ENCODE measurements at places on chromosomes 4 and X.

DNA sequence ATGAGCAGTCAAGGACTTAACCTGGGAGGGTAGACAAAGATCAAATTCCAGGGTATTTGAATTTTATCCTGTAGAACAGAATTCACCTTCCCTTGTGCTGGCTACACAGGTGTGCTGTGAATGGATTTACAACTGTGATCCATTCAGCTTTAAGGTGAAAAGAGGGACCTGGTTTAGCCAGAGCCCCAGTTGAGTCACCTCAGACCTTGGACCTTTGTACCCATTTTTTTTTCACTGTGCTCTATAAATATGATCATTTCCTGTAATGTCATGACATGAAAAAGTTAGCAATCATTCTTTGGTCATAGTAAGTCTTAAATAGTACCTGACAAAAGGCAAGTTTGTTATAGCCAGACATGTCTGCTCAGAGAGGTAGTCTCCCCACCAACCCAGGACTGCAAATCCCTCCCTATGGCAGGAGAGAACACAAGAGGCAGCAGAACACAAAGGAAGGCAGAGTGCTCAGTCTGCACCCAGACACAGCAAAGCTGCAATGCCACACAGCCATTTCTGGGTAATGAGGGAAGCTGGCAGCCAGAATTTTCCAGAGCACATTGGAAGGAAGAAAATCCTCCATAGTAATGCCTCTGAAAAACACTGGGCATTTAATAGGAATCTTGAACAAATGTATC lies 77.9 kb downstream of the CXXC4 start:
- DNase-seq: no peak

- no peak for DNase-seq
Observed at GRCh38 chrX:30217465-30217864, 2.1 kb downstream of the MAGEB2 start.

- DNase-seq: no peak
Observed at GRCh38 chr4:74754218-74754617, 40.1 kb downstream of the BTC start.

DNA sequence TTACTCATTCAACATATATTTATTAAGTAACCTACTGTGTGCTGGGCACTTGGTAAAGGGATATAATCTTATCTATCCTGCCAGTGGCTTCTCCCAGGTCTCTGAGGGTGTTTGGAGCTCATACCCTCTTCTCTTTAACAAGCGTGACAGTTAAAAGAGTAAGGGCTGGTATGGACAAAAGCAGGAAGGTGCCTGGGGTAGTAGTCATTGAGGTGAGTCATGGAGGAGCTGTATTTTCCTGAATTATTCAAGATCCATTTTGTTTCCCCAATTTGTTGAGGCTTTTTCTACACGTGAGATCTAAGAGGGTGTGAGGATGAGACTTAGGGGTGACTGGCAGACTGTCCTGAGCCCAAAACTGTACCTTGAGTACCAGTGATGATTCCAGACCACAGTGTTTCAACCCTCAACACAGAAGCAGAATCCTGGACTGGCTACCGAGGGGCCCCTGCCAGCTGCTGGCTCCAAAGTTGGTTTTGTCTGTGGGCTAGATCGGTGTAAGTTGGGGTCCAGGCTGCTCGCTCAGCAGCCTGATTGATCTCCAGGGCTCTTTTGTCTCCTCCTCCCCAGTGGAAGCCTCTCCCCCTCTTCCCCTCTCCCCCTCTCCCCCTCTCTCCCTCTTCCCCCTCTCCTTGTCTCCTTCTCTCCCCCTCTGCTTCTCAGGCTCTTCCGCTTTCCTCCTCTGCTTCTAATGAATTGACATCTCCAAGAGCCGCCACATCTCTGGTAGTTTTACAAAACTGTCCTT lies at the start of gene DRP2:
Gene DRP2, plus strand, starts transcription at position 671 of the 748 bp plus-strand sequence. CDS start 11,862 bp downstream, outside the sequence.
- no peak for DNase-seq

DNA sequence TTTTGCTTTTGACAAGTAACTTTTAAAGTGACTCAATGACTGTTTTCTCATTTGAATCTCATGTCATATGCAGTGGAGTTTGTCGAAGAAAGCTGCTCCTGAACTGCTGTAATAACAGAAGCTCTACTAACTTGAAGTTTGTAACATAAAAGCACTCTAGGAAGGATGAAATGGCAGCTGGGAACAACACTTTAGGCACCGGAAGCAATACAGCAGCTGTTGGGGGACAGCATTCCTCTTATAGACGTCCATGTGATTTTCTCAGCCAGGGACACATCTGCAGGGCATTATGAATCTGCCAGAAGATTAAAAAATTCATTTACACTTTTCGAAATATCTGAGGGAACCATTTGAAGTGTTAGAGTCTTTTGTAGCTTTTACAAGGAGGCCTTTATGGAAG lies 1035.8 kb downstream of the ADGRL3 start:
- no peak for DNase-seq

DNA sequence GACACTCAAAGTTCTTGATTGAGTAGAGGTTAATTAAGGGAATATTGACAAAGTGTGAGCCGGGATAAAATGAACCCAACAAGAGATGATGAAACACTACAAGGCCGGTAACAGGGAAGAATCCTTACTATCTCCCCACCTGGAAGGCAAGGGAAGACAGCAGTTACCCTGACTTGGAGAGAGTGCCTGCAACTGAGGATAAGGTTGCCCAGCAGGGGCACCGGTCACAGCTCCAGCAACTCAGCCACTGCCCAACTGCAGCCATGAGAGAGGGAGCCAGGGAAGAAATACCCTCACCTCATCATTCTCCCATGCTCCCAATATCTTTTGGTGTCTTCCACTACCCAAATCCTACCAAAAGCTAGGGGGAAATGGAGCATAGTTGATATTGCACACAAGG lies 212.7 kb downstream of the KCTD8 start:
- DNase-seq: no peak

DNA sequence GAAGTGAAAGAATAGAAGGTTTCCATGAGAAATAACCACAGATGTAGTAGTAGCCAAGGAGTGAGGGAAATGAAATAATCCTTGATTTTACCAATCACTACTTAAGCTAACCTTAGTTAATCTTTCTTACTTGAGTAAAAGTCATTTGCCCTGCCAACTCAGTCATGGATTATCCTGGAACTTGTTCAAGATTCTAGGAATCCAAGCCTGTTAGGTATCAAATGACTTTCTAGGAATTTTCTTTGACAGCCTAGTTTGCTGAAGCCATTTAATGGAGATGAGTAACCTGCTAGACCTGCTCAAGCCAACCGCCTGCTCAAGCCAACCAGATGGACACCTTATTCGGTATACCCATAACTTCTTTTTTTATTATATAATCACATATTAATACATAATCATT lies 180.5 kb downstream of the KLHL13 start:
- DNase-seq: no peak

DNA sequence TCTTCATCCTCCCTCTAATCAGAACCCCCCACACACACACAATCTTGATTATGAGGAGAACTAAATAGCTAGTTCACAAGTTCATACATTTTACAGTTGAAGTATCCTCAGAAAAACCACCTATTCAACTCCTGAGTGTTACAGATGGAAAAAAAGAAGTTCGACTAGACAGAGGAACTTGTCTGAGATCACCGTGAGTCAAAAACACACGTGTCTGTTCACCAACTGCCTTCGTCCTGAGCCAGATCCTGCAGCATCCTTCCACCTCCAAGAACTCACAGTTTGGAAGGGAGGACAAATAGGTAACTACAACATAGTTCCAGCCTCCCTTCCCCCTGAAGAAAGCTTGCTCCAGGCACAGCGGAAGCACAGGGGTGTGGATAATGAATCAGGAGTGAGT lies 19.0 kb upstream of the IRAK1 start:
- DNase-seq: no peak

- no peak for DNase-seq
Observed at GRCh38 chr4:122583906-122584305, 37.0 kb downstream of the IL21 start.

DNA sequence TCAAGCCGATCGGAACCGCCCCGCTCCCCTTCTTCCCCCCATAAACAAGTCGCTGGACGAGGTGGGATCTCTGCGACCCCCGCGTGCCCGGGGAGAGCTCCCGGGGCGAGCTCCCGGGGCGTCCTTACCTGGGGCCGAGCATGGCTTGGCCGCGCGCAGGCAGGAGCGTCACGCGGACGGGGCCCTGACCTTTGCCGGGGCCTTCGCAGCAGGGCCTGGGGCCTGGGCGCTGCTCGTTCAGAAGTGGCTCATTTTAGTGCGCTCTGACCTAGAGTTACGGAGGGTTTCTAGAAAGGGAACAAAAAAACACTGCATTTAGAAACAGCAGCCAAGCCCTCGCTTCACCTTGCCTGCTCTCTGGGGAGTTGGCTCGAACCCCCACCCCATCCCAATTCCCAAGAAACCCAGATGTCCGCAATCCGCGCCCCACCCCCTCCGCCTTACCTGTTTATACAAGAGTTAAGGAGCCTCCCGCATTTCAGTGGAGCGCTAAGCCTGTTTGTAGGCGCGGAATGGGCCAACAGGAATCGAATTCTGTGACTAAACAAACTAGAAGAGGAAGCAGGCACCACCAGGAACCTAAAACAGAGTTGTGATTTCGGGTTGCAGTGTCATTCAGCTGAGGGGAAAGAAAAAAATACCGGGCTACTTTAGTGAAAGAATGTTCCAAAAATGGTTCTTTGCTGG lies 814 bp upstream of the RBM47 start:
- no peak for DNase-seq

GRCh38 chrX:147174591-147174990 lies 360.0 kb upstream of the CXorf51A start:
- no peak for DNase-seq

DNA sequence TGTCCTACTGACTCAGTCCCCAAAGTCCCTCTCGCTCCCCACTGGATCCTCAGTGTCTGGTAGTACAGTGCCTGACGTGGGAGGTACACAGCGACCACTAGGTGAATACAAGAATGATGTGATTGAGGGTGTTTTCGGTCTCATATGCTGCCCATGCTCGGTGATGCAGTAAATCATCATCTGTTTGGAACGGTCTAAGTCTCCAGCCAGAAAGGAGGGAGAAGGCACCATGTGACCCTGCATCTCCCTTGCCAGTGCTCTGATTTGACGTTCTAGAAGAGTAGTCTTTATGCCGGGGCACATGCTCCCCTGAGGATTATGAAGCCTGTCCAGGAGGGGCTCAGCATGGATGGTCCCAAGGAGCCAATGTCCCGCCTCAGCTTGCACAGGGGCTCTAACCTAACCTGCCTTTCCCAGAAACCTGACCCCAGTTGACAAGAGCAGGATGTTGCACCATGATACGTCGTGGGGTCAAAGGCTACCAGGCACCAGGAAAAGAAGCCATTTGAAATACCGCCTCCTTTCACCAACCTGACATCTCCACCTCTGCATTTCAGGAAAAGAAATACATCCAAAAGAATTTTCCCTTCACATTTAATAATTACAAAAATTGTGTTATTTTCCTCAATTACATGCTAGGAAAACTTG lies 13.8 kb upstream of the PLXNB3 start:
- DNase-seq: no peak

- no peak for DNase-seq
Observed at GRCh38 chrX:85988353-85988752, 59.0 kb downstream of the CHM start.

GRCh38 chr4:156971676-156972378 lies at the start of gene PDGFC:
TSS of gene PDGFC (minus strand) at chr4:156971799. CDS start at chr4:156970903, 896 bp downstream.
- peak; percentile 55 for DNase-seq

- DNase-seq: no peak
Observed at GRCh38 chr4:87811977-87812376, 12.6 kb downstream of the IBSP start.

GRCh38 chr4:25523405-25523804 lies 132.2 kb upstream of the SLC34A2 start:
- DNase-seq: no peak

GRCh38 chrX:108053218-108053617 lies 8.4 kb downstream of the VSIG1 start:
- DNase-seq: no peak

GRCh38 chrX:39670281-39670680 lies 427.5 kb downstream of the BCOR start:
- no peak for DNase-seq

GRCh38 chr4:144176476-144176875 lies 36.0 kb upstream of the GYPA start:
- no peak for DNase-seq

DNA sequence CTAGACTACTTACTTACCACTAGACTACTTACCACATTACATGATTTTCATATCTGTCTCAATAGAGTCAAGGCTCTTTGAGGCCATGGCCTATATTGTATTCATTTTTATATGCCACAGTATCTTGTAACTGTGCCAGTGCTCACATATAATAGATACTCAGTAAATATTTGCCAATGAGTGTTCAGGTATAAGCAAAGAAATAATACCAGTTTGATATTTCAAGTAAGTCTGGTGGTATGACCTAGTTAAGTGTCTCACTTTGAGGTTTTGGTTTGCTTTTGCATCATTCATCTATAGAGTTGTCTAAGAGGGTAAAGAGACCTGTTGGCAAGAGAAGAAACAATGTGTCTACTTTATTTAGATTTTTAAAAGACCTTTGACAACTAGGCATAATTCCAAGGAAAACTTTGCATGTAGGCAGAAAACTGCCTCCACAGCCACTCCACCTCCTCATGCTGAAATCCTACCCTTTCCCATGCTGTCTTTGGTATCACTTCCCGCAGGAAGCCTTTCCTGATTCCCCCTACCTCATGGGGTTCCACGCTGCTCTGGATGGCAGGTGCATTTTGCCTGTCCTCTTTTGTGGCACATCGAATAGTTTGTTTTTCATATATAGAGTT lies 91.3 kb upstream of the KLHL13 start:
- no peak for DNase-seq

GRCh38 chrX:109926743-109927662 lies 75.9 kb upstream of the TMEM164 start:
- DNase-seq: no peak

DNA sequence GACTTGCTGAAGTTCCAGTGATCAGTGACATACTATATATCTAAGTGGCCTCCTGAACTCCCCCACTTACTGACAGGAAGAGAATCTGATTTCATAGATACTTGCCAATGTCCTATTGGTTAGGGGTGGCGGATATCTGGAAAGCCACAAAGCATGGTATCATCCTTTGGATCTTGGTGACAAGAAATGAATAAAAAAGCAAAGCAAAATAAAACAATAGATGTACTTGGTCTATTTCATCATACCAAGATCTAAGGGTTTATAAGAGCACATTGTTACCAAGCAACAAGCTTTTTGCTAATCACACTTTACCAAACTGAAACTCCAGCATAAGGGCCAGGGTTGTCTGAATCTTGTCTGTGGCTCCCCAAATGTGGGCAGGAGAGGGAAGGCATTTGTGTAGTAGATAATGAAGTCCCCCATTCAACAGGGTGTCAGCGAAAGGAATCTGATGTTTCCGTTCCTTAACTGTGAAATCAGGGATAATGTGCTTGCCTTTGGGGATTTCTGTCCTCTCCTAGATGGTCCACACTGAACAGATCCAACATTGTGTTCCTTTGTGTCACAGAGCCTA lies 125.0 kb upstream of the SMIM10 start:
- DNase-seq: no peak
